ENCODE measurements at places on chromosomes 6 and 20.
A peak's percentile ranks its signal among the peaks of the same experiment; 100 is the strongest.

GRCh38 chr6:39964094-39964493 lies 29.8 kb upstream of the MOCS1 start:
- DNase-seq = no peak

DNA sequence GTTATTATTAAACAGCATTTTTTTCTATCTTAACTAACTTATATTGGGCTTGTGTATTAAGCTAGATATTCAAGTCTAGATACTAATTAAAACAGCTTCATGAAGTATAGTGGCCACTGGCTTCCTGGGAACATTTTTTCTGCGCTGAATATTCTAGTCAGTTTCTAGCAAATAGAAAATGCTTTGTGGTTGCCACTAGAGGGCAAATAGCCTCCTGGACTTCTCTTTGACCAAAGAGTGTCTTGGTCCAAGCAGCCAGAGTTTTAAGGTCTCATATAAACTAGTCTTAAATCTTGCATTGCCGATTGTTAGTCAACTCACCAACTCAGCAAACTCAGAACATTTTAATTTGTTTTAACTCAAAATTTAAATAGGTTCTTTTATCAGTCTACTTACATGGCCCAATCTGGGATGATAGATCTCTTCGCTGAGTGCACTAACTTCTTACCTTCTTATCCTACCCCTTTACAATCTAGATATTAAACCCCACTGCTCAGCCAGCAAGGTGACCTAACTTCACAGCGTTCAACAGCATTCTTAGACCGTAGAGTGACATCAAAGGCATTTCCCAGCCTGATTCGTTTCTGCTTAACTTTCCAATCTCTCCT lies 24.6 kb upstream of the ID4 start:
- DNase-seq = no peak

GRCh38 chr6:140744659-140745320 lies 1370.3 kb upstream of the CITED2 start:
- no peak for DNase-seq

DNA sequence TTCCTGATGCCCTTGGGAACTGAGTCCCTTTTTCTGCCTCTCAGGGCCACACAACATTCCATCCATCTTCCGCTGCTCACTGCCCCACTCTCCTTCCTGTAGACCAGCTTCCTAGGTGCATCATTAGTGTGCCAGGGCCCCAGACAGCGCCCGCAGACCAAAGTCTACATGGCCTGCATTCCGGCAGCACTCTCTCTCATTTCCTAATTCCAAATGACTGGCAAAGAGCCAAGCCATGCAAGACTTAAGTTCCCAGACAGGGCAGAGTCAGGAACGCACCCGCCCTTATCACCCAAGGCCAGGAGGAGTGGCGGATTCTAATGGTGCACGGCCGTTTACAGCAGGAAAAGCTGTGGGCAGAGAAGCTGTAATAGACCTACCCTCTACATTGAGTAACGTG lies 159.8 kb upstream of the ARID1B start:
- peak; percentile 47 for DNase-seq

All from left renal pelvis (tissue), 4 donors.